ENCODE measurements at places on chromosomes 2 and 18. TPM values are rescaled to one million over a fixed set of nuclear protein-coding genes. Genes with fewer than 3 reads are reported as not detected.

The ZEB2 gene
- total RNA-seq: 18.1 TPM

DNA sequence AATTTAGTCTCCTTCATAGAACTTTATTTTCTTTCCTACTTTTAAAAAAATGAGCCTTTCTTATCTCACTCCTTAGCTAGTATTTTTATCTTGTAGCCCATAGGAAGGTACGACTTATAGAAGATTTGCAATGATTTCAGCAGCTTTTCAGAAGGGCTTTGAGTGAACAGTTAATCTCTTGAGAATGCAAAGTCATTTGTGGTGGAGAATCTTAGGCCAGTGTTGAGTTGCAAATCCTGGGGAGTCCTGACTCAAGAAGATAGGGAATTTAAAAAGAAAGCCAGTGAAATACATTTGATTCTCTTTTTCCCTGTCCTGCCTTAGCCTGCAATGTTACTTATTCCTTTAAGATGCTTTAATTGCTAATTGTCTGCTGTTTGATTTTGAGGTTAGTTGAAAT, 33.6 kb downstream of the LYPD6 start:
- no peaks in the 10 kb centered on the region for H3K4me1 ChIP-seq
- H3K27me3 ChIP-seq: peaks cover 4% of the 10 kb centered on the region
- H3K36me3 ChIP-seq: no peaks in the 10 kb centered on the region

DNA sequence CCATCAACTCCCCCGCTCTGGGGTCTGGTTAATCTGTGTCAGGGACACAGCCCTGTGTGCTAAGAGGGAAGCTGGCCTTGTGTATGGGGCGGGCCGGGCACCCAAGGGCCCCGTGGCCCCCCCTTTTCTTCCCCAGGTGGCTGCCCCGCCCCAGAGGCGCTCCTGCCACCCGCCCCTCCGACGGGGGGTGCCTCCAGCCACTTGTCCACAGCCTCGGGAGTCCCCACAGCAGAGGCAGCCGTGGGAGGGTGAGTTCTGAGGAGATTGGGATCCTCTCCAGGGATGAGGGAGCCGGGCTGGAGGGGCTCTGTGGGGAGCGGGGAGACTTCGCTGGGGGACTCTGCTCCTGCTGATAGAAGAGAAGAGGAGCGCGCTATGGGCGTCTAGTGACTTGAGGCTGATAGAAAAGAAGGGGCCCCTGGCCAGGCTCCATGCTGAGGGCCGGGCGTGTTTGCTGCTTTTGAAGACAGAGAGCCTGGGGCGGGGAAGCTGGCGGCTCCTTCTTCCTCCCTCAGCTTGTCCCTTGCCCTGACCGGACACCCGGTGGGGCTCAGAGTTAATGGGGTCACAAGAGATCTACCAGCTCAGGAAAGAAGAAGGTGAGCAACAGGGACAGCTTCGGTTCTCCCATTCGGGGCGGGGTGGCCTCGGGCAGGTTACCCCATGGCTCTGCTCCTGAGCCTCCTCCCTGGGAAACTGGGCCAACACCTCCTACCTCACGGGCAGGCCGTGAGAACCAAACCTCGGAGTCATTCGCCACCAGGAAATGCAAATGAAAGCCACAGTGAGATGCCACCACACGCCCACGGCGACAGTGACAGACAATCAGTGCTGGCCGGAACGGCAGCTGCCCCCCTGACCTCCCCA, 89.4 kb upstream of the TAF1B start:
- peaks cover 29% of the 10 kb centered on the region for H3K4me1 ChIP-seq
- H3K36me3 ChIP-seq: no peaks in the 10 kb centered on the region
- peak overlapping the region; percentile 38 for H3K27ac ChIP-seq
- DNase-seq: peak; percentile 18
- H3K27me3 ChIP-seq: peaks cover 4% of the 10 kb centered on the region

The VWC2L gene
- not detected for total RNA-seq

DNA sequence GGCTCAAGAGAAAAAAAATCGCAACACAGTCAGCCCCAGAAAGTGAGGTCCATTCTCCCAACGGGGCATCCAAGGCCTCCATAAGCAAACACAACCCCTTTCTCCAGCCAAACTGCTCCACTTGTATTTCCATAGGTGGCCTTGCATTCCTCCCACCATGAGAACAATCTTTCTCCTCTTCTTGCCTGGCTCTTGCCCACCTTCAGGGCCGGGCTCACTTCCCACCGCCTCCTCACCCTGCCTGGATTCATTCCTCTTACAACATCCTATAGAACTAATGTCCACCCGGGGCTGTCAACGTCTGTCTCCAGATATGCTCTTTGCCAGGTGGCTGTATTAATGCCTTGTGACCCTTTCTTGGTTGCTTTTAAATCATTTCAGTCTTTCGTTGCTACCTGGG, 124.5 kb downstream of the SMAD7 start:
- H3K27me3 ChIP-seq: no peaks in the 10 kb centered on the region
- DNase-seq: no peak
- H3K36me3 ChIP-seq: no peaks in the 10 kb centered on the region
- H3K4me3 ChIP-seq: no peak overlapping the region
- no peak overlapping the region for H3K27ac ChIP-seq

The HOXD8 gene
- not detected for total RNA-seq

DNA sequence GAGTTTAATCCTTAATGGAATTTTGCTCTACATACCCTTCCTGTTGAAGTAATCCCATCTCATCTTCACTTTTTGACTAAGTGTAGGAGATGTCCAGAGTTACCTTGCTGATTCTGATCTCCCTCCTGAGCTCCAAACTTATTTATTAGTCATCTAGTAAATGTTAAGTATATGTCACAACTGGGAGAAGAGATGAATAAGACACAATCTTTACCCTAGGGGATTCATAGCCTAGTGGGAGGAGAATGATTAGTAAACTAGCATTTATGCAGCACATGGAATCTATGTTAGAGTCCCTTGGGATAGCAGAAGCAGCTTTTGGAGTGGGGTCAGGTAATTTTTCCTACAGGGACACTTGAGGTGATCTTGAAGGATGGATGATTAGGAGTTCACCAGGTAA, 20.7 kb downstream of the ACVR2A start:
- no peaks in the 10 kb centered on the region for H3K27me3 ChIP-seq
- DNase-seq: no peak
- H3K36me3 ChIP-seq: no peaks in the 10 kb centered on the region

GRCh38 chr2:85168942-85169341, 35.8 kb downstream of the TCF7L1 start:
- no peaks in the 10 kb centered on the region for H3K27me3 ChIP-seq
- no peak for DNase-seq
- no peaks in the 10 kb centered on the region for H3K4me1 ChIP-seq
- H3K27ac ChIP-seq: no peak overlapping the region

The ACTR3 gene
- total RNA-seq: 328 TPM

DNA sequence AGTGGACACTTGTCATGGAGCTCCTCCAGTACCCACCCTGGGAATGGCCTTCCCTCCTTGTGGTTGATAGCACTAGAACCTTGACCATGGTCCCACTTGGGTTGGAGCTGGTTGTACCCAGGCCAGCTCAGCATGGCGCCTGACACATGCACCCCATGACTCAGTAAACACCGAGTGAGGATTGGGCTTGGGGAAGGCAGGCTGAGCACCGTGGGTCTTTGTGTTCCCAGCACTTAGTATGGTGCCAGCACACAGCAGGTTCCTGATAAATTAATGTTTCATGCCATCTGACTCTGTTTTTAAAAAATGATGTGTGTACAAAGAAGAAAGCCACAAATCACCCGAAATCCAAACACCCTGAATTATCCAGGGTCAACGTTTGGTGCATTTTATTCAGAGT, 69.8 kb downstream of the CIB4 start:
- no peaks in the 10 kb centered on the region for H3K4me1 ChIP-seq
- H3K4me3 ChIP-seq: no peak overlapping the region
- no peak overlapping the region for H3K27ac ChIP-seq

- H3K4me1 ChIP-seq: no peaks in the 10 kb centered on the region
- no peak for DNase-seq
- H3K27ac ChIP-seq: no peak overlapping the region
- H3K27me3 ChIP-seq: no peaks in the 10 kb centered on the region
These were observed 53.9 kb downstream of the BOLA3 start for GRCh38 chr2:74093840-74094239.

- peaks cover 31% of the 10 kb centered on the region for H3K36me3 ChIP-seq
- DNase-seq: no peak
- peaks cover 7% of the 10 kb centered on the region for H3K4me1 ChIP-seq
These were observed 78.0 kb upstream of the NFATC1 start for GRCh38 chr18:79317703-79318102.

The UBE2E3 gene
- 12.4 TPM for total RNA-seq

- peak overlapping the region; percentile 50 for H3K27ac ChIP-seq
- H3K36me3 ChIP-seq: no peaks in the 10 kb centered on the region
- peak overlapping the region; percentile 6 for H3K4me3 ChIP-seq
- peak; percentile 29 for DNase-seq
These were observed 128.0 kb downstream of the ARL4C start for GRCh38 chr2:234368861-234369261.

GRCh38 chr2:18483896-18484295, 76.6 kb downstream of the RDH14 start:
- H3K4me1 ChIP-seq: no peaks in the 10 kb centered on the region
- DNase-seq: no peak
- no peaks in the 10 kb centered on the region for H3K27me3 ChIP-seq
- no peaks in the 10 kb centered on the region for H3K36me3 ChIP-seq
- H3K4me3 ChIP-seq: no peak overlapping the region

The WNT6 gene
- not detected for total RNA-seq

DNA sequence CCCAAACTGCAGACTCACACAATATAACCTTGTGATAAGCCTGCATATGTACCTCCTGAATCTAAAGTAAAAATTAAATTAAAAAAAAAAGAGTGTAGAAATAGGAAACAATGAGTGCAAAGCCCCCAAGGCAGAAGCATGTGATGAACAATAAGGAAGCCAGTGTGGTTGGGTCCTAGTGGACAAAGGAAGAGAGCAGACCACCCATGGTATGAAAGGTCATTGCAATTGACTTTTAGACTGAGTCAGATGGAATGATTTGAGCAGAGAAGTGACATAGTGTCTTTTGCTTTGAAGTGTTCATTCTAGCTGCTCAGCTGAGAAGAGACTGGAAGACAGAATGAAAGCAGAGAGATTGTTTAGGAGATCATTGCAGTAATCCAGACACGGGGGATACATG, 417.1 kb downstream of the RAD51AP2 start:
- H3K4me3 ChIP-seq: no peak overlapping the region
- H3K4me1 ChIP-seq: no peaks in the 10 kb centered on the region
- no peaks in the 10 kb centered on the region for H3K27me3 ChIP-seq
- no peak overlapping the region for H3K27ac ChIP-seq
- H3K36me3 ChIP-seq: no peaks in the 10 kb centered on the region

The LONRF2 gene
- 0.42 TPM for total RNA-seq

DNA sequence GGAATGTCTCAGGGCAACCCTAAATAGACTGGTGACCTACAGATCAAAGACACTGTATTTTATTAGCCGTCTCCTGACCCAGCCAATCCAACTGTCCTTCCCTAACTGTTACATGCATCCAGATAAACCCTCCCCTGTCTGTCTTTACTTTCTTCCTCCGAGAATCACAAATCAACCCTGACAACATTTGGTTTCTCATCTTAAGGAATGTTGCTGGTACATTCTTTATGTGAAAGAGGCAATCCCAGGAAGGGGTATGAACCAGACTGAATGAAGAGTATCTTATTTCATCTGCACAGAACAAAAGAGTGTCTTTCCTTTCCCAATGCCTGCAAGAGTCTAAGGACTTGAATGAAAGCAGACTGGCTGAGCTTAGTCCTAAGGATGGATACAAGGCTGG, 113.9 kb upstream of the LTBP1 start:
- no peak for DNase-seq
- H3K36me3 ChIP-seq: no peaks in the 10 kb centered on the region
- H3K4me1 ChIP-seq: no peaks in the 10 kb centered on the region
- no peaks in the 10 kb centered on the region for H3K27me3 ChIP-seq

Measured in CD4-positive, CD25-positive, alpha-beta regulatory T cell (primary cell).